Hematopoietic multipotent progenitor cell treated with erythropoietin and hydrocortisone succinate and interleukin-3 and kit ligand, for 17 days (in vitro differentiated cells): ENCODE measurements at places on chromosomes 2 and 18.
A peak's percentile ranks its signal among the peaks of the same experiment; 100 is the strongest.

DNA sequence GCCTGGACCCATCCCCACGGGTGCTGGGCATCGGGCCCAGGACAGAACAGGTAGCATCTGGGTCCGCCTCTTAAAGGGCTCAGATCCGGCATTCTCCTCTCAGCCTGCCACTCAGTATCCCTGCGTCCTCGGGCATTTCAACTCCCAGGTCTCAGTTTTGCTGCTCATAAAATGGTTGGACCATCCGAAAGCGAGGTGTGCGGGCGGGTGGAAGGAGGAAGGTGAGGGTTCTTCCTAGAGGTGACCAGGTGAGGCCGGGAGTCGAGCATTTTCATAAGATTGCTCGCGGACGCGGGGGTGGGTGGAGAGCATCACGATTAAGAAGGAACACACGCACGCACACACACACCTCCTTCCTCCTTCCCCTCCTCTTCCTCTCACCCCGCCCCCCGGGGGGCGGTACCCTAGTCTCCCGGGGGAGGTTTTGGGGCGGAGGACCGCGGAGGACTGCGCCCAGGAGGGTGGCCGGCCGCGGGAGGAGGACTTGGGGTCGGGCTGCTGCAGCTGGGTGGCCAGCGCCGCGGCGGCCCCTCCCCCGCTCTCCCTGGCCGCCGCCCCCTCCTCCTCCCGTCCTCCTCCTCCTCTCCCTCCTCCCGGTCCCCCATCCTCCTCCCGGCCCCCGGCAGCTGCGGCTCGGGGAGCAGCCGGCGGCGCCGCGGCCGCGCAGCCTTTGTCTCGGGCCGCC is 97.9 kb upstream of the GPR45 start:
- DNase-seq, result no peak

GRCh38 chr2:223923976-223924375 is 21.2 kb downstream of the WDFY1 start:
- DNase-seq, result no peak

DNA sequence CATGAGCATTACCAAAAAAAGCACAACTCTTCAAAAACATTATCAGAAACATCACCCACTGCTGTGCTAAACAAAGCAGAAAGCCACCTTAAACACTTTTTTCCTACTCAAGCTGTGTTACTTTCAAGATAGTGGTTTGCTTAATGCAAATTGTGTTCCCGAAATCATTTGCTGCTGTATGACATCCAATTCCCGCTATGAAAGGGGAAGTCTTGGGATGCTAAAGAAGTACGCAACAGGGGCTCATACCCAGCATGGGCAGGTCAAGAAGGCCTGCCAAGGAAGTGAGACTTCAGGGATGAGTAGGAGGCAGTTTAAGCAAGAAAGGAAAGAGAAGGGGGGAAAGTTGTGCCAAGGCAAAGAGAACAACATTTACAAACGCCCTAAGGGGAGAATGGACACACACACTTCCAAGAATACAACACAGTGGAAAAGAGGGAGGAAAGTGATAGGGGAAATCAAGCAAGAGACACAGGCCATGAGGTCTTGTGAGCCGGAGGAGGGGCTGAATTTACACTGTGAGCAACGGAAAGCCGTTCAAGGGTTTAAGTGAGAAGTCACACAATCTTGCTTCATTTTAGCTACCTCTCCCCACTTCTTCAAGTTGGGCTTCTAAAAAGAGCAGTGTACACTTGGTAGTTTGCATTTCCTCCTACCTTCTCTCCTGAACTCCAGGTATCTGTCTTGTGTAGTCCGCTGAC is 4.0 kb downstream of the PTPN2 start:
- no peak for DNase-seq

DNA sequence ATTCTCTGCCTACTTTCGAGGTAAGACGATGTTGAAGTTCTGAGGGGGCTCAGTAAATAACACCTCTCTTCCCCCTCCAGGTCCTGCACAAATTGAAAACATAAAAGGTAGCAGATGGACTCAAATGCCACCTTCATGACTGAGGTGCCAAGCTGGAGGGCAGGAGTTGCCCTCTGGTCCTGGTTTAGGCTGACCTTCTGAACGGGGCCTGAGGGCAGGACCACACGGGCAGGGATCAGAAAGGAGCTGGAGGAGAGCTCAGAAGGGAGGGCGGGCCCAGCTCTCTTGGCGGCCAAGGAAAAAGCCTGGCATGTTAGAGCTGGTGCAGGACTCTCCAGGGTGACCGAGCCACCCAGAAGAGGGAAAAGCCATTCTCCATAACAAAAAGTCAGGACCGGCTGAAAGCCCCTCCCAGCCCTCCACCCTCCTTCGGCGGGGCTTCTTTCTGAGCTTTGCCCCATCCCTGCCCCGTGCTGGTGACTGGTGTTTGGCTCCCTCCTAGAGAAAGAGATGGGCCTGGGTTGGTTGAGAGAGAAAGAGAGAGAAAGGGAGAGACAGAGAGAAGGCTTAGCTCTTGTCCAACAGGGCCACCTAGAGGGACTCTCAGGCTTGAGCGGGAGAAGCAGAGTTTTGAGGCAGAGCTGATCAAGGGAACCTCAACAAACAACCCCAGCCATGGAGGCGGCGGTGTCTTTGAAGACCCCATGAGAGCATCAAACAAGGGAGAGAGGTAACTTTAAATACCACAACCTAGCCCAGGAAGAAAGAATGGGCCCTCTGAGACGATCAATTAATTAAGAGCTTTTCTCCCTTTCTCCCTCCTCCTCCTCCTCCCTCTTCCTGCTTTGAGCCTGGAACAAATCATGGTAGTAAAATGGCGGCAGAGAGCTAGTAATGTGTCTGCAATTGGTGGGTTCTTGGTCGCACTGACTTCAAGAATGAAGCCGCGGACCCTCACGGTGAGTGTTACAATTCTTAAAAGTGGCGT is 50.8 kb downstream of the WIPF1 start:
- DNase-seq, result peak; percentile 15

DNA sequence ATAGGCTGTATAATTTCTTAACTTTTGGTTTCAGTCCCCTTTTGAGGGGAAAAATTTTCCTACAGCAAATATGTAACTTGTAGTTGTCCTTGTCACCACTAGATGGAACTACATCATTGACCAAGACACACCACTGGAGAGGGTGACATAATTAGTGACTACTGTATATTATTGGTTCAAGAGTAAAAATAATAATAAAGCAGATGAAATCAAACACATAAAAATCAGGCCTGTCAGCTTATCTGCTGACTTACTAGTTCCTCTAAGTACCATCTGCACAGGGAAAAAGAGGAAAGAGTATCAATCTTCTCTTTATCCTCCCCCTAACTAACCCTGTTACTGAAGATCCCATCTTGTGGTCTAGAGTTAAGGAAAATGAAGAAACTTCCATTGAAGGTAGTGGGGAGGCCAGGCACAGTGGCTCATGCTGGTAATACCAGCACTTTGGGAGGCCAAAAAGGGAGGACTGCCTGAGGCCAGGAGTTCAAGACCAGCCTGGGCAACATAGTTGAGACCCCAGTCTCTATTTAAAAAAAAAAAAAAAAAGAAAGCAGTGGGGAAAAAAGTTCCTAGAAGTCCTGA is 29.6 kb upstream of the ENOSF1 start:
- peak; percentile 66 for DNase-seq

GRCh38 chr2:143282684-143283083 is 153.5 kb downstream of the ARHGAP15 start:
- peak; percentile 12 for DNase-seq

DNA sequence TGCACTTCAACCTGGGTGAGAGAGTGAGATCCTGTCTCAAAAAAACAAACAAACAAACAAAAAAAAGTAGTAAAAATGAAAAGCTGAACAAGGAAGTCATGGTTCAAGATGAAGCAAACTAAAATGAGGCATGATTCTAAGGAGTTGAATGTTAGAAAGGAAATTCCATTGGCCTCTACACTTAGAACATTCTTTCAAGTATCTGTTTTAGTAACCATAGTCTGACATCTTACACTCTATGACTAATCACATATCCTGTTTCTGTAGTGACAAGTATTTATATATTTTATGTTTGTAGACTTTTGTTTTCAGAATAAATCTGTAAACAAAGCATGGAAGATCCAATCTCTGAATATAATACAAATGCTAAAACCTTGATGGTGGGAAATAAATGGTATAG is 164.1 kb downstream of the KIAA1328 start:
- no peak for DNase-seq
